ENCODE measurements at places on chromosomes 5 and 9.

GRCh38 chr5:71782771-71783770, 64.0 kb downstream of the CARTPT start:
- DNase-seq, result peak; percentile 86

DNA sequence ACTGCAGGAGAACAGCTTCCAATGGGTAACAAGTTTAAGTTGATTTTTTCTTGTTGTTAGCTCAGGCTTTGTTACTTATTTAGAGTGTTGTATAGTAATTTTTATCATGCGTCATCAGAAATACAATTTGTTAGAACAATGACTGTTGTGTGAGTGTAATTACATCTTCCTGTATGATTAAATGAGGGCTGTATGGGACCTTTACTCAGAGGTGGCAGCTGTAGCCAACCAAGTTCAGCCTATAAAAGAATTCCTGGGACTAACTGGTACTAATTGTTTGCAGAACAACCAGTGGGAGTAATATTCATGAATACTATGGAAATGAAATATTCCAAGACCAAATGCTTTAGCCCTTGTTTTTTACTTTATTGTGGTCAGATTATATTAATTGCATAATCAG, 30.8 kb upstream of the TJP2 start:
- peak; percentile 35 for DNase-seq

DNA sequence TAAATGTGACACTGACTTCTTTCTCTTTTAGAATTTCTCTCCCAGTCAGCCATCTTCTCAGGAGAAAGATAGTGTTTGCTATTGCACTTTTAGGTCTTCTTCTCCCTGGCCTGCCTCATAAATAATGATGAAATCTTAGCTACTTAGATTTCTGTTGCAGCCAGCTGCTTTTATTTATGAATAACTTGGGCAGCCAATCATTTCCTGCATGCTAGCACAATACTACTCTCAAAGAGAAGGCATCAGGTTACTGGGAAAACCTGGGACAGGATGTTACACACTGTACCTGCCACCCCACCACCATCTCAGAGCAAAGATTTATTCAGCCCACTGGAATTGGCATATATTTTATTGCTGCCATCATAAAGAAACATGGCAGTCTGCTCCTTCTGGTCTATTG, 266.6 kb downstream of the PRELID2 start:
- peak; percentile 21 for DNase-seq

- no peak for DNase-seq
These were observed 65.3 kb downstream of the ICE1 start for GRCh38 chr5:5487585-5488360.

- DNase-seq, result no peak
These were observed 21.4 kb upstream of the HAVCR1 start for GRCh38 chr5:157080286-157080685.

DNA sequence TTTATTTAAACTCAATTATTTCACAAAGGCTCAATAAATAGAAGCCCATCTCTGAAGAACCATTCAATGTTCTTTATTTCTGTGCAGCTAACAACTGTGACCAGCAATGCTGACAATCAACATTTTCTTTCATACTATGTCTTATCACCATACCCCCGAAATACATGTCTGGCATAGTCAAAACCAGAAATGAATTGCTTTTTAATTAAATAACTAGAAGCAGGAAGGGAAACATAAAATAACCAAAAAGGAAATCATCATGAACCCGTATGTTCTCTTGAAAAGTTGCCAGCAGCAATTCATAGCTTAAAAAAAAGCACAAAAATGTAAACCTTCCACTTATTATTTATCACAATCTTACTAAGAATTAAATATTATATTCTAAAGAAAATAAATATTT, 212.4 kb downstream of the TMEM232 start:
- no peak for DNase-seq

- DNase-seq, result no peak
These were observed 206.9 kb downstream of the PTTG1 start for GRCh38 chr5:160628619-160628968.

- peak; percentile 74 for DNase-seq
These were observed 1.7 kb upstream of the RXRA start for GRCh38 chr9:134324359-134325095.

- no peak for DNase-seq
These were observed 82.3 kb downstream of the CRB2 start for GRCh38 chr9:123438321-123438720.

- DNase-seq, result no peak
These were observed 365.9 kb downstream of the MLLT3 start for GRCh38 chr9:20256284-20256948.

DNA sequence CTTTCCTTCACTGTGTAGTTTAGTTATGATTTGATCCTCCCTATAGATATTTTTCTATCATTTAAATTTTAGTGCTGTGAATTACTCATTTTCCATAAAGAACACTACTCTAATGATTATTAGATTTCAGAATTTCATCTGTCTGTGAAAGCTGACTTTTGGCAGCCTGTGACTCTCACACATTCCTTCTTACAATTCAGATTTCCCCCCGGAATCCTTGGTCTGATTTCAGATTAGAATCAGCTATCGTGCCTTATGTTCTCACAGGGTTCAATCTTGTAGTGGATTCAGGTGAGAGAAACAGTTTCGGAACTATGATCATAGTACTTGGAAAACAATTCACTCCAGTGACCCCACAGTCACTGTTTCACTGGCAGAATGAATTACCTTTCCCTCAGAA, 26.2 kb downstream of the ZNF474 start:
- DNase-seq, result no peak

GRCh38 chr9:33116860-33117259, 40.4 kb upstream of the SMU1 start:
- DNase-seq, result no peak

DNA sequence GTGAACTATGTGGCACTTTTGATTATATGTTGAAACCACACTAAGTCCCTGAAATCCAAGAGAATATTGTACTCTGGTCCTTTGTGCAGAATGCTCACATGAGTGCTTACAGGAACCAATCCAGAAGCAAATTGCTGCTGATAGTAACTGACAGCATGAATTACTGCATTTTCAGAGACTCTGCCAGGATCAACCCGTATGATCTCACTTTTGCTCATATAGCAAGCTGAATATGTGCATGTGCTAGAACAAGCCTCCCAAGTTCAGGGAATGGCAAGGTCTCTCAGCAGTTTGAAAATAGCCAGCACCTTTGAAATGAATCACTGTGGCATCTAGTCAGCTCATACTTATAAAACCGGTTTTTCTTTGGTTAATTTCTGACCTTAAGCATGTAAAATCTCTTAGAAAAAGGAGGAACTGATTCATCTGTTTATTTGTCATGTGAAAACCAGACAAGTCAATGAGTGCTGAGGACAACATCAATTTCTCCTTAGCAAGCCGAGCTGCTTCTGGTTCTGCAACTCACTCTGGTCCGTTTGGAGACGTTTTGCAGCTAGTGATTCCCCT, 215.7 kb upstream of the ELL2 start:
- DNase-seq, result peak; percentile 89

DNA sequence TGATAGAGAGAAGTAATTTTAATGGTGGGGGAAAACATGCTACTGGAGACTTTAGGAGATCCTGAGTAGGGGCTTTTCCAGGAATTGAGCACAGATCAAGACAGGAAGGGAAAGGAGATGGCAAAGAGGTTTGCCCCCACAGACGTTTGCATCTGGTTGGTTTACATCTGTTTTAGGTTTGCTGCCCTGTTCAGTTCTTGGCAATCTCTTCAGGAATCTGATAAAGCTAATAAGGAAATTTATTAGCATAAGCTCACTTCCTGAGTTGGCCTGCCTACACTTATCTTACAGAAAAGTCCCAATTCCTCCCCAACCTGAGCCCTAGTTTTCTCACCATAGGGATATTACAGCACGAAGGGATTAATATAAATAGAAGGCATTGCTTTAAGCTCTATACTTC, 3.4 kb upstream of the CFAP95 start:
- DNase-seq, result peak; percentile 3

- peak; percentile 1 for DNase-seq
These were observed 1125.4 kb downstream of the EFNA5 start for GRCh38 chr5:106545325-106545724.

GRCh38 chr5:163506095-163506457, 657 bp downstream of the MAT2B start:
- peak; percentile 43 for DNase-seq

- DNase-seq, result peak; percentile 15
These were observed 2.3 kb downstream of the RALGPS1 start for GRCh38 chr9:126916909-126917308.

DNA sequence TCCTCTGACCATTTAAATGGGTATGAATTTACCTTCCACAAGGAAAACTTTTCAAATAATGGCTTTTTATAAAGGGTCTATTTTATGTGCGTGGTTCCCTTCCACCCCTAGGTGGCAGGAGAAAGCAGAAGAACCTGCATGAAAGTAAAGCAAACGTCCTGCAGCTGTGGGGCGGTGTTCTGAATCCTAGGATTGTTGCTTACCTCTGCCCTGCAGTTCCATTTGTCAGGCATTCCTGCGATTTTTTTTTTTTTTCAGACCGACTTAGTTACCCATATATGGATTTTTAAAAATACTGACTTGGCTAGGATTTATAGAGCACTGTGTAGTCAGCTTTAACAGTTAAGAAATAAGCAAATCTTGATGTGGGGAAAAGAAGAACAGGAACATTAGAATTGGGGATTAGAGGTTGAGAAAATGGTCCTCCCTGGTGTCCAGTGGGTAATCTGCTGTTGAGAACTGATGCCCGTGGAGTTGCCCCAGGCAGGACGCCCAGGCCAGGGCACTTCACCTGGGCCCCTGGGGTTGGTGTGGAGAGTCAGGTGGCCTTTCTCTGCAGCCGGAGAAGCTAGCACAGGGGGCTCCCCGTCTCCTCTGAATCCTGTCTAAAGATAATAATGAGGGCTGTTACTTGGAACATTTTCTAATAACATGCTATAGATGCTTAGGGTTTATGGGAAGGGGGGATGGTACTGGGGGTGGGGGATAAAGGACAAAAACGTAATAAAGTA, 30.4 kb upstream of the LTC4S start:
- peak; percentile 85 for DNase-seq

- no peak for DNase-seq
These were observed 41.2 kb upstream of the SPRY4 start for GRCh38 chr5:142366007-142366406.

DNA sequence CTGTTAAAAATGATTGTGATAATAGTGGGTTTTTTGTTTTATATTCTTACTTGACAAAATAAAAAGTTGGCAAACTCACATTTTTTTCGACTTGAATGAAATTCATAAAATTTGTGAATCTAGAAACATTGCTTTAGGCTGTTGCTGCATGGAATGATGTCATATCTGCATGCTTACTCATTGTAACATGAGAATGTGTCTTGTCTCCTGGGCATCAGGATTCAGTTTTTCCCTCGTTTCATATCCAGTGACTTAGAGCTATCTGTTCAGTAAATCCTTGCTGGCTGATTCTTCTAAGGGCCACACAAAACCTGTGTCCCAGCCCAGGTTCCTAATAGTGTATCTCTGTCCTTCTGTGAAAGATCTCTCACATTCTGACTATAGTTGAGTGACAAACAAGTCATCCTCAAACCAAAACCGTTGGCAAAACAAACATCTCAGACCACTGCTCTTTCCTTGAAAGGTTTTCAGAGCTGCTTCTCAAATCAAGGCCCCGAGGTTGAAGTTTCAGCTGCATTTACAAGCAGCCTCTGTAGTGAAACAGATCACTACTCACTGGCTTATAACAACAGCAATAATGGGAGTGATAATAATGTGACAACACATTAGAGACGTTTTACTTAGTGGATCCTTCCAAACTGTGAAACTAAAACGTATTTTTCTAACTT, 95.0 kb downstream of the NPR3 start:
- peak; percentile 87 for DNase-seq

- DNase-seq, result peak; percentile 53
These were observed 14.0 kb downstream of the MAP3K1 start for GRCh38 chr5:56829137-56829908.

- no peak for DNase-seq
These were observed 170.6 kb upstream of the RFX3 start for GRCh38 chr9:3696368-3696767.

- DNase-seq, result no peak
These were observed 75.4 kb upstream of the ZFAND5 start for GRCh38 chr9:72440378-72440777.

- no peak for DNase-seq
These were observed 595.8 kb downstream of the PSAT1 start for GRCh38 chr9:78892769-78893168.

DNA sequence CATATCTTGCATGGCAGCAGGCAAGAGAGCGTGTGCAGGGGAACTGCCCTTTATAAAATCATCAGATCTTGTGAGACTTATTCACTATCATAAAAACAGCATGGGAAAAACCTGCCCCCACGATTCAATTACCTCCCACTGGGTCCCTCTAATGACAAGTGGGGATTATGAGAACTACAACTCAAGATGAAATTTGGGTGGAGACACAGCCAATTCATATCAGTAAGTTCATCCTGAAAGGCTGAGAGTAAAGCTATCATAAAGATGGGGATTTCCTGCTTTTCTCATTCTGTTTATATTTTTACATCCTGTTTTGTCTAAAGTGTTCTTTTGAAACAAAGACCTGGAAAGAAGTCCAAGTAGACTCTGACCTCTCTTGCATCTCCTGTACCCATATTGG, 28.9 kb upstream of the IL33 start:
- peak; percentile 3 for DNase-seq

DNA sequence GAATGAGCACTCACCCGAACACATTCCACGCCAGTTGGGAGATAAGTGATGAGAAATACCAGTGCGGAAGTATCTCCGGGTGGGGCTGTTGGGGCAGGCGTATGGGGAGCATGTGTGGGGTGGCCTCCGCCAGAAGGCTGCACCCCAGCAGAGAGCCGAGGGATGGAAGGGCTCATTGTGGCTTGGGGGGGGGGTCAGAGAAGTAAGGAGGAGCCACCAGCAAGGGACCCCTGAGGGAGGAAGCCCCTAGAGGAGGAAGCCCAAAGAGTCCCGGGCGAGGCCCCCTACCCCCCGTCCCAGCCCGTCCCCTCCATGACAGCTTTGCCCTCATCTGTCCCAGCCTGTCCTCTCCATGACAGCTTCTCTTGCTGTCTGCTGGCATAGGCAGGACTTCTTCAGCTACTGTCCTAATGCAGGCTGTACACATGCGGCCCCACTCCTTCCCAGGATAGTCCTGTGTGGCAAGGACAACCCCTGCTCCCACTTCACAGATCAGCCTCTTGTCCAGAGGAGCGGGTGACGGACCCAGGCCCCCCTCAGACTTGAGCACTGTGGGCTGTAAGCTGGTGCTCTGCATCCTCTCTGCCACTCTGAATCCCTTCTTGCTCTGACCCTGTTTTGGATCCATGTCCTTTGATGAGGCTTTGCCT, 239.6 kb downstream of the CACNA1B start:
- no peak for DNase-seq

DNA sequence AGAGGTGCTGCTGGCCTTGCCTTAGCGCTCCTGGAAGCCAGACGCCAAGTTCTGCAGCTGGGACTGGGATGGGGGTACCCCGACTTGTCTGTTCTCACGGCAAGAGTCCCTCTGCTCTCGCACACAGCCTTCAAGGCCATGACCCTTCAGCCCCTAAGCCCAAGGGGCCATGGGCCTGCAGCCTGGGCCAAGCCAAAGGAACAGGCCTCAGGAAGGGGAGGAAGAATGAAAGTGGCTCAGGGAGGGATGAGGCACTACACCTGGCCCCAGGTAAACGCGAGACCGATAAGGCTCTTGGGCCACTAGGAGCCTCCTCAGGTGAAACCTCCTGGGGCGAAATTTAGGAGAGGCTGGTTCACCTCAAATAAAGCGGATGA, 3.9 kb downstream of the EBF1 start:
- DNase-seq, result no peak
